ENCODE measurements at places on chromosomes 1 and 21. TPM values are rescaled to one million over a fixed set of nuclear protein-coding genes. Genes with fewer than 3 reads are reported as not detected.

The BRINP2 gene
- not detected for total RNA-seq

GRCh38 chr1:21270086-21270689, 20.1 kb downstream of the ECE1 start:
- DNase-seq, result peak; percentile 74

- no peak for DNase-seq
Measured at GRCh38 chr1:214895011-214895600, 187.4 kb upstream of the KCNK2 start.

- DNase-seq, result peak; percentile 34
Measured at GRCh38 chr1:169565335-169566271, 20.7 kb downstream of the F5 start.

- no peak for DNase-seq
Measured at GRCh38 chr1:207847116-207847515, 63.8 kb downstream of the CD34 start.

GRCh38 chr1:43570277-43570676, 39.6 kb downstream of the PTPRF start:
- DNase-seq, result no peak

GRCh38 chr1:228146417-228147150, 3.1 kb upstream of the GJC2 start:
- DNase-seq, result no peak

- no peak for DNase-seq
Measured at GRCh38 chr1:33698361-33699035, 165.4 kb upstream of the HMGB4 start.

DNA sequence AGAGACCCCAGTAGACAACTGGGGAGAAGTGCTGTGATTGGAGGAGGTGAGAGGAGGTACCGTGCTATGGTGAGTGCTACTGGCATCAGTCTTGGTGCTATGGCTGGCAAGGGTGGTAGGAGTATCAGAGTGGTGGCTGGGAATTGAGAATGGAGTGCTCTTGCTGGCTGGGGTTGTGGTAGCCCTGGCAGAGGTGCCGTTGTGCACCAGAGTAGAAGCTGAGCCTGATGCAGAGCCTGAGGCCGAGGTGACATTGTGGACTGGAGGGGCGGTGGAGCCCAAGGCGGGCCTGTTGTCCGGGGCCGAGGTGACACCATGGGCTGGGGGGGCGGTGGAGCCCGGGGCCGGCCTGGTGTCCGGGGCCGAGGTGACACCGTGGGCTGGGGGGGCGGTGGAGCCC, 14.6 kb downstream of the TRIM46 start:
- no peak for DNase-seq

DNA sequence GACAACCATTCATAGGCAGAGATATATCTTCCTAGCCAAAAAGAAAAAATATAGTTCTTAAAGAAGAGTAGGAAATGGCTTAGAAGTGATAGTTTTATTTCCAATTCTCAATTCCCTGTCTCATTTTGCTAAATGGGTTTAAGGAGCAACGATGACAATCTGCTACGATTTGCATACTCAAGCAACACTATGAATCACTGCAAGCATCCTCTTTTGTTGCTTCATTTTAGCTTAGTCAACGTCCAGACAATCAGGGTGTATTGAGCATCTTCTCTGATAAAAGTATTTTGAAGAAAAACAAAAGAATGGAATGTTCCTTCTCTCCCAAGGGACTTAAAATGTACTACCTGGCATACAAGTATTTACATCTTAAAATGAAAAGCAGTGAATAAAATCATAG, 80.6 kb downstream of the RGS7 start:
- DNase-seq, result no peak

The ZNF695 gene
- total RNA-seq, result 1.3 TPM

- no peak for DNase-seq
Measured at GRCh38 chr1:107009281-107009680, 47.2 kb upstream of the PRMT6 start.

The KIF14 gene
- total RNA-seq, result 6.4 TPM

DNA sequence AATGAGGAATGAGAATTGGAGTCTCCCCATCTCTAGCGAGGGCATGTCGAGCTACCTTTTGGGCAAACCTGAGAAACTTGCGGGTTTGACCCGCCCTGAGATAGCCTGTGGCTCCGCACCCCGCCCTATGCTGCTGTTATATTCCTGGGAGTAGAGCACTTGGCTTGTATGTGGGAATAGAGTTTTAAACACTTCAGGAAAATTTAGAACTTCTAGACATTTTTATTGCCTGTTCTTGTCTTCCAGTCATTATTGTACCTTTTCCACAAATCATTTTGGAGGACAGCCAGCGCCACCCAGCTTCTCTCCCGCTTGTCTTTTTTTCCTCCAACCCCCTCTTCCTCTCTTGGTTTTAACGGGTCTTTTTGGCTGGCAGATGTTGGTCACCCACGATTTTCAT, 738 bp downstream of the GNPAT start:
- DNase-seq, result peak; percentile 7

- DNase-seq, result peak; percentile 19
Measured at GRCh38 chr1:224114787-224115175, 870 bp downstream of the FBXO28 start.

DNA sequence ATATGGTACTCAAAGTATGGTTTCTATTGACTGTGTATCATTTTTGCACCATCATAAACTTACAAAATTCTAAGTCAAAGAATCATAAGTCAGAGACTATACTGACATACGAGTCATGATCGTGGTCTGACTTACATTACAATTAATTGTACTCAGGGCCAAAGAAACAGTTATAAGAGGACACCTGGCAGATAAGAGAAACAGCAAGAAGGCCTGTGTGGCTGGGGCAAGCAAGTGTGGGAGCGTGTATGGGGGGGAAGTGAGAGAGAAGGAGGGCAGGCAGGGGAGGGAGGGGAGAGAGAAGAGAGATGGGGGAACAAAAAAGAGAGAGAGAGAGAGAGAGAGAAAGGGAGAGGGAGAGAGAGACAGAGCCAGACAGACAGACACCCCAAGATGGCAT, 70.9 kb downstream of the RERE start:
- no peak for DNase-seq

GRCh38 chr1:109115685-109116084, 1.8 kb downstream of the ELAPOR1 start:
- no peak for DNase-seq

The SPRR2B gene
- not detected for total RNA-seq

The OR10J1 gene
- total RNA-seq, result not detected

DNA sequence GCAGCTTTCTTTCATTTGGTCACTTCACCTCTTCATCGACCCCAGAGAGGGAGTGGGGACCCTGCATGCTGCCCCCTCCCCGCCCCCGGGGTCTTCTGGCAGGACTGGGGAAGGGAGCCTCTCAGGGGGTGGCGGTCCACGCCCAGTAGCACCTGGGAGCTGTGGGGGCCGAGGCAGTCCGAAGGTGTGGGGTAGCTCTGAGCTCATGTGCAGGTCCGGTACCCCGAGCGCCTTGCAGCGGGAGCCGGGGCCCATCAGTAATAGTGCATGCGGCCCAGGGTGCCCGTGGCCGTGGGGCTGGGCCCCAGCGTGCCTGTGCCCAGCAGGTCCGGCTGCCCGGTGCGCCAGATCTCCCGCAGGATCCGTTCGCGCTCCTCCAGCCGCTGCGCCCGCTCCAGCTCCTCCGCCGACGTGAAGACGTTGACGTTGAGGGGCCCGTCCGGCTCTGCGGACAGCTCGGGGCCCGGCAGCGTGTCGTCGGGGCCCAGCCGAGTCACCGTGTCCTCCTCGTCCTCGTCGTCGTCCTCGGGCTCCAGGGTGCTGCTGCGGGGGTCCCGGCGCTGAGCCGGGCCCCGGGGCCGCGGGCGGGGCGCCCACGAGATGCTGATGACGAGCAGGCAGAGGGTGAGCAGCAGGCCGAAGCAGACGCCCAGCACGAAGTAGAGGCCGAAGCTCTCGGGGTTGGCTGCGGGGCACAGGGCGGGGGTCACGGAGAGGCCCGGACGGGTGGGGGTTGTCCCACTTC, 1.2 kb downstream of the EVA1B start:
- no peak for DNase-seq

- DNase-seq, result no peak
Measured at GRCh38 chr1:18409609-18410237, 71.0 kb upstream of the KLHDC7A start.

- no peak for DNase-seq
Measured at GRCh38 chr1:196659471-196659870, 7.6 kb downstream of the CFH start.

The LY9 gene
- not detected for total RNA-seq

- no peak for DNase-seq
Measured at GRCh38 chr1:208302699-208303238, 58.6 kb upstream of the PLXNA2 start.

The LEPR gene
- total RNA-seq, result 47.7 TPM

The CYP4X1 gene
- not detected for total RNA-seq

The FMO5 gene
- 1.3 TPM for total RNA-seq

DNA sequence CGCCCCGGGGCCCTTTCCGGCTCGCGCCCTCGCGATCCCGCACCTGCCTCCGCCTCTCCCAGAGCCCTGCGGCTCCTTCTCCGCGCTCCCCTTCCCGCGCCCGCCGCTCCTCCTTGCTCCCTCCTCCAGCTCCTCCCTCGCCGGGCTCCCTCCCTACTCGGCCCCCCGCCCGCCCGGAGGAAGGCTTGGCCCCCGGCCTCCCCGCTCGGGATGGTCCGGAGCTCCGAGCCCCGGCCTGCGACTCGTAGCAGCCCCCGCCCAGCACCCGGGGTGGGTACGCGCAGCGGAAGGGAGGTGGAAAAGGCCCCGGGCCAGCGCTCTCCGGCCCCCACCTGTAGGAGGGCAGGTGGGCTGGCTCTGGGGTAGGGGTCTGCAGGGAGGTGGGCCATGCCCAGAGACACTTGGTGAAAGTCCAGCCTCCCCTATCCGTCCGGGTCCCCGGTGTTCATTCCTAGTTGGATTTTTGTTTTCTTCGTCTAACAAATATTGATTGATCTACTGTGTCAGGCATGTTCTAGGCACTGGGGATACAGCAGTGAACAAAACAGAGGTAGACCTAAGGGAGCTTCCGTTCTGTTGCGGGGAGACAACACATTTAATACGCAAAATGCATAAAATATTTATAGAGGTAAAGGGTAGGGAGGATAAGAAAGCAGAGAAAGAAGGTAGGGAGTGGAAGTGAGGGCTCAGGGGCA, at the start of gene HTR1D:
HTR1D (minus strand) TSS at position 82 of the 695 bp plus-strand sequence. CDS start 23,283 bp downstream, outside the sequence.
- DNase-seq, result no peak

The ARHGAP30 gene
- not detected for total RNA-seq

- no peak for DNase-seq
Measured at GRCh38 chr1:68917456-68917855, 420.6 kb upstream of the DEPDC1 start.

DNA sequence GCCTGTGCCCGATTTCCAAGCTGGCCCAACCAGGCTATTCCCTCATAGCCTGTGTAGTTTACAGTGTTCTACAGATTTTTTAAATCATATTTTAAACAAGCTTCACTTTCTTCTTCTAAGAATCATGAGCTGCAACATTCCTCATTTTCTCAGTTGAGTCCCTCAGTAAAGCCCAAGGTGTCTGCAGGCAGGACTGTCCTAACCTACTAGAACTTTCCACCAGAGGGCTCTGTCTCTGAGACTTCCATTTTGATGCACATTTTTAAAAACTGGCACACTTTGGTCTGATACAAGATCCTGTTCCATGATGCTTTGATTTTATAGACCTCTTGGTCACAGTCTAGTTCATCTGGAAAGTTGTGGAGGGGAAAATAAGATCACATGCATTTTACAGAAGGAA, 21.6 kb upstream of the SLAMF6 start:
- peak; percentile 3 for DNase-seq

The C21orf58 gene
- total RNA-seq, result 5.5 TPM

- DNase-seq, result no peak
Measured at GRCh38 chr1:167467752-167468151, 50.6 kb downstream of the CD247 start.

The SERBP1 gene
- 108 TPM for total RNA-seq

GRCh38 chr1:204600968-204601367, 84.6 kb downstream of the LRRN2 start:
- no peak for DNase-seq

DNA sequence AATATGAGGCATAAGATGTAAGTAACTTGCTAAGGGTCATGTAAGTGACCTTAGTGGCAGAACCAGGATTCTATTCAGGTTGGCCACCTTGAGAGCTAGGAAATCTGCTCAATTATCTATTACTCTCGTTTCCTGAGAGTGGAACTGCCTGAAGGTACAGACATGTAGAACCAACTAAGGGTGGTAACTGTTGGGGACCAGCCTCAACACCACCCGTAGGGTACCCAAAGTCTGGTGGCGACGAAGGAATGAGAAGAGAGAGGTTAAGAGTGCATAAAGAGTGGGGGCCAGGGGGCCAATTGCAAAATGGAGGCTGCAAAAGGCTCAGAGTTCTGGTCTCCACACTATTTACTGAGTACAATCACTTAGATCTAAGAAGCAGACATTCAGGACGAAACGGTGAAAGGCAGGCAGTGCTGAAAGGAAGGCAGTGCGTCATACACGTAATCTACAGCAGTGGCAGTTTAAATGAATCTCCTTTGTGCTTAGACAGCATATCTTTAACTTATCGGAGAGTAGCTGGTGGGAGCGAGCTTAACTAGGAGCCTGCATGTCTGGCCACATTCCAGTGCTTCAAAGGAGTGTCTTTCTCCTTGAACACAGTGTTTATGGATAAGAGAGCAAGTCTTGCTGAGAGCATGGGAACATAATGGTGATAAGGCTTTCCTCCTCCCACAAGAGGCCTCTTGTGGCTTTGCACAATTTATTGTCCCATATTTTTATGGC, 25.0 kb downstream of the SRSF4 start:
- peak; percentile 95 for DNase-seq

DNA sequence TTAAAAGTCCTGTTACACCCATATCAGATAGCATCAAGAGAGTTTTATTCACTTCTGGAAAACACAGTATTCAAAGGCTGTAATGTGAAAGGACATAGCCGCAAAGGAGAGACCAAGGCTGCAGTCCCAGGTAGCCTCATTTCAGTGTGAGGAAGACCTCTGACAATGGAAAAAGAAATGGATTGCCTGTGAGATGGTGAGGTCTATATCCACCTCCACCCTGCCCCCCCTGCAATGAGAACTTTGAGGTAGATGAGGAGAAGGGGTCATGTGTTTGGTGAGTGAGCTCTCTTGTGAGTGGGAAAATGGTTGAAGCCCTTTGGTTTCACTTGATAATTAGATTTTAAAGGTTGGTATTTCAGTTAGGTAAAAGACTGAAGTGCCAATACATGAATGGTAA, 3.5 kb downstream of the MRPS6 start:
- DNase-seq, result no peak

The L1TD1 gene
- under 0.01 TPM for total RNA-seq

DNA sequence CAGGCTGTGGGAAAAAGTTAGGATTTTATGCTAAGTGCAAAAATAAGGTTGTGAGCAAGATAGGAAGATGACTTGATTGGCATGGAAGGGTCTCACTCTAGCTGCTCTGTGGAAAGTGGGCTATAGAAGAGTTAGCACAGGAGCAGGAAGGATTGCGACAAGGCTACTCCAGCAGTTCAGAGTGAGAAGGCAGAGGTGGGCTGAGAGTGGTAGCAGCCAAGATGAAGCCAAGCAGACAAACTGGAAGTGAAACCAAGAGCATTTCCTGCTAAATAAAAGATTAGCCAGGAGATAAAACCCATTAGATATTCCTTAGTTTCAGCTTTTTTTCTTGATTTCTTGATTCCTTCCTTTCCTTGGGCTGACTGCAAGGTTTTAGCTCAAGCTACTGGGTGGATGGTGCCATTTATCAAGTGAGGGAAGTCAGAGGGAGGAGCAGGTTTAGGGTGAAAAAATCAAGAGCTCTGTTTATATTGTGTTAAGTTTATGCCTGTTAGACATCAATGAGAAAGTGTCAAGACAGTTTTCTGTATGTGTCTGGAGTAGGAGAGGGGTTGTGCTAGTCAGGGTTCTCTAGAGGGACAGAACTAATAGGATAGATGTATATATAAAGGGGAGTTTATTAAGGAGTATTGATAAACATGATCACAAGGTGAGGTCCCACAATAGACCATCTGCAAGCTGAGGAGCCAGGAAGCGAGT, 33.1 kb upstream of the ZNF644 start:
- no peak for DNase-seq
